ENCODE measurements at places on chromosomes 12 and 14.

DNA sequence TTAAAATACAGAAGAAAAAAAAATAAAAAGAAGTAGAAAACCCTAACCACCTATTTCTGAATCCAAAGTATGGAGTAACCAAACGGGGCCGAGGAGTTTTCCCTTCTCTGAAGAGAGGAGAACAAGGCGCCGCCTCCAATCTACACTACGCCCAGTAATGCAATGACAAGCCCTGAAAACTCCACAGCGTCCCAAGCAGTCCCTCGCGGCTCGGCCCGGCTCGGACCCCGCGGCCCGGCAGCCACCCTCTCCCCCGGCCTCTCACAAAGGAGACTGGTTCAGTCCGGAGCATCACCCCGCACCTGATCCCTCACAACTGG, 371 bp downstream of the CHD8 start:
- no peak for DNase-seq

- DNase-seq: no peak
Measured at GRCh38 chr12:120225200-120225558, 24.3 kb upstream of the RPLP0 start.

DNA sequence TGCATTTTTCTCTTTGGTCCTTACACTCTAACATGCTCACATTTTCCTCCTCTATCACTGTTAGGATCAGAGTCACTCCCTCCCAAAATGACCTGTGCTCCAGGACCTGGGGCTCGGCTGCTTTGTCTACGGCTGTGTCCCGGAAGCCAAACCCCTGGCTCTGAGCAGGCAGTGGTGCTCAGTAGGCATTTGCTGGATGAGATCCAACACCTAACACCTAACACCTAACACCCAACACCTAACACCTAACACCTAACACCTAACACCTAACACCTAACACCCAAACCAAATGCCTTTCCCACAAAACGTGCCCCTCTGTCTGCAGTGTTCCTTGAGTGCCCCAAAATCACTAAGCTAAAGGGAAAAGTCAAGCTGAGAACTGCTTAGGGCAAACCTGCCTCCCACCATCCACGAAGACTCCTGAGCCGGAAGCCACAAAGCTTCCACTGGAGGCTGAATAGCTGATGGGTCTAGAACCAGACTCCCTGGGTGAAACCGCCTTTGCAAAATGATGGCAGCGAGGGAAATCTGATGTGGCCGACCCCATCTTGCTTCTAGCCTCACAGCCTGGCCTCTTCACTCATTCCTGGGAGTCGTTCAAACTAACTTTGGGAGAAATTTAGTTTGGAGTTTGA, 29.2 kb downstream of the HSP90AA1 start:
- DNase-seq: no peak

GRCh38 chr12:112939761-112940381, 1.6 kb downstream of the OAS3 start:
- DNase-seq: no peak

DNA sequence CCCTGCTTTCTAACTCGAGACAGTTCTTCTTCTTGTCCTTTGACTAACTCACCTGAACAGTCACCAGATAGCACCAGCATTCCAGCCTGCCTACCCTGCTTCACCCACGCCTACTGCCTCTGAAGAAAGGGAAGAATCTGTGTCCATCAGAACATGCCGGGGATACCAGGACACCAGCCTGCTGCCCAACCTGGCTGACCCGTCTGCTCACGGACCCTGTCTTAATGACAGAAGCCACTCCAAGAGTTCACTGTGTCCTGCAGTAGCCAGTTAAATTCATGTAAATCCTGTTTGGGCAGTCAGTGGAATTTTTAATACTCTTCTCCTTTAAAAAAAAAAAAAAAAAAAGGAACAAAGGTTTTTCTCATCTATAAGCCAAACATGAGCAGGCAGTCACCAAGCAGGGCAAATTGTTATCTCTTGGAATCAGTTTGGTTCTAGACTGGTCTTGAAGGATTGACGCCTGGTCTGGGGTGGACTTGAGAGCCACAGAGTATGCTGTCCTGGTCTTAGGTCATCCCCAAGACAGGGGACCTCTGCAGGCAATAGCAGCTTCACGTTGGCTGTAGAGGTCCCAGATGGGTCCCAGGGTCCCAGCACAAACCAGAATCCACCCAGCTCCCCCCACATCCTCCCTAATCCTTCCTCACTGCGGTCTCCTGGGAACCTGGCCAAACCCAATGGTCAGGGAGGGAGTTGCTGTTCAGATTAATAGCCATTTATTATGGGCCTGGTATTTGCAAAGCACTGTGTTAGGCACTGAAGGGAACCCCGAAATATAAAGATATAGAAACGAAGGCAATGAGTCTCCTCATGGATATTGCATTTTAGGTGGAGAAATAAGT, 181.1 kb upstream of the HIF1A start:
- no peak for DNase-seq

Measured in HAP-1 (cell line).